ENCODE measurements at places on chromosomes 7 and 10. TPM values are rescaled to one million over a fixed set of nuclear protein-coding genes. Genes with fewer than 3 reads are reported as not detected.

The ABHD11 gene
- 5.4 TPM for total RNA-seq

The CHST3 gene
- total RNA-seq = 19.4 TPM

The PPP1R3C gene
- 59.6 TPM for total RNA-seq

The SMO gene
- total RNA-seq = 4.8 TPM

The ANKMY2 gene
- 25.5 TPM for total RNA-seq

The LRGUK gene
- total RNA-seq = 0.28 TPM

The VPS37D gene
- 2.3 TPM for total RNA-seq

The TEX36 gene
- not detected for total RNA-seq

The HTRA1 gene
- total RNA-seq = 232 TPM

The SLC16A9 gene
- total RNA-seq = 4.5 TPM

The CDHR1 gene
- 0.19 TPM for total RNA-seq

The ODAD2 gene
- total RNA-seq = not detected

The ITPRID1 gene
- total RNA-seq = not detected

The CARD11 gene
- 0.28 TPM for total RNA-seq

The CAV2 gene
- 229 TPM for total RNA-seq

The CCL24 gene
- total RNA-seq = not detected

The NUDT1 gene
- total RNA-seq = 16.3 TPM

The SEC31B gene
- 0.96 TPM for total RNA-seq

The CALML3 gene
- total RNA-seq = not detected

The ZNF783 gene
- 7.3 TPM for total RNA-seq

The NEURL1 gene
- under 0.01 TPM for total RNA-seq

The DPYSL4 gene
- 7.6 TPM for total RNA-seq

The EBLN1 gene
- total RNA-seq = not detected

The GPR15LG gene
- not detected for total RNA-seq

The SYT15B gene
- total RNA-seq = 0.28 TPM

The ASB4 gene
- not detected for total RNA-seq

The ANXA8 gene
- total RNA-seq = 0.19 TPM

The FXYD4 gene
- total RNA-seq = not detected

The AOAH gene
- total RNA-seq = not detected

The SPDYE1 gene
- not detected for total RNA-seq

All from regular cardiac myocyte (primary cell).